ENCODE measurements at places on chromosomes 2 and 18.

GRCh38 chr2:149064856-149065630 is 26.5 kb downstream of the LYPD6B start:
- DNase-seq, result no peak

- DNase-seq, result no peak
These were observed 775.4 kb upstream of the CDH2 start for GRCh38 chr18:28952339-28952738.

DNA sequence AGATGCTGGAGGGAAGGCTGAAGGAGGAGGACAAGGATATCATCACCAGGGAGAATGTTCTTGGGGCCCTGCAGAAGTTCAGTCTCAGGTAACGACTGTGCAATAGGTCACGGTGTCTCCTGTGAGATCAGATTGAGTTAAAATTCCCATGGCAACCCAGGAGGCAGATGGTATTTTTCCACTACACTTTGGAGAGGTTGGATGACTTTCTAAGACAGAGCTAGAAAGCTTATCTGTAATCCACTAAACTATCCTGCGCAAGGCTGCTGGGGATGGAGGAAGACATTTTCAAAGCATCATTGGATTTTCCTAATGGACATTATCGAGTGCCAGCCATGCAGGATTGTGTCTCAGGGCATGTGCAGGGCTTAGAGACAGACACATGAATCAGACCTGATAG is 74.6 kb downstream of the ARMC9 start:
- DNase-seq, result no peak

DNA sequence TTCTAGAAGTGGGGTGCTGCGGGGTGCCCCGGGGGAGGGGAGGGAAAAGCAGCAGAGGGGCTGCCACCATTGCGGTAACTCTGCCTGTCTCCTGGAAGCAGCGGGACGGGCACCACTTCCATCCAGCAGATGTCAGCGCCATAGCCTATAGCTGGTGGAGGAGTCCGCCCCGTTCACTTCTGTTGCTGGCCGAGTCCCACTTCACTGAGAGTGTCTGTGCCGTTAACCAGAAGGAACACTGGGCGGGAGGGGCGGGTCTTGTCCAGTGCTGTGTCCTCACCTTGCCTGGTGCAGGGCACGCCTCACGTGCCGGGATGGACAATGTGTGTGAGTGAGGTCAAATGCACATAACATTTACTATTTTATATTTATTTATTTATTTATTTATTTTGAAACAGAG is 19.3 kb upstream of the ODC1 start:
- DNase-seq, result no peak

- no peak for DNase-seq
These were observed 61.4 kb downstream of the SOS1 start for GRCh38 chr2:39059366-39059952.

DNA sequence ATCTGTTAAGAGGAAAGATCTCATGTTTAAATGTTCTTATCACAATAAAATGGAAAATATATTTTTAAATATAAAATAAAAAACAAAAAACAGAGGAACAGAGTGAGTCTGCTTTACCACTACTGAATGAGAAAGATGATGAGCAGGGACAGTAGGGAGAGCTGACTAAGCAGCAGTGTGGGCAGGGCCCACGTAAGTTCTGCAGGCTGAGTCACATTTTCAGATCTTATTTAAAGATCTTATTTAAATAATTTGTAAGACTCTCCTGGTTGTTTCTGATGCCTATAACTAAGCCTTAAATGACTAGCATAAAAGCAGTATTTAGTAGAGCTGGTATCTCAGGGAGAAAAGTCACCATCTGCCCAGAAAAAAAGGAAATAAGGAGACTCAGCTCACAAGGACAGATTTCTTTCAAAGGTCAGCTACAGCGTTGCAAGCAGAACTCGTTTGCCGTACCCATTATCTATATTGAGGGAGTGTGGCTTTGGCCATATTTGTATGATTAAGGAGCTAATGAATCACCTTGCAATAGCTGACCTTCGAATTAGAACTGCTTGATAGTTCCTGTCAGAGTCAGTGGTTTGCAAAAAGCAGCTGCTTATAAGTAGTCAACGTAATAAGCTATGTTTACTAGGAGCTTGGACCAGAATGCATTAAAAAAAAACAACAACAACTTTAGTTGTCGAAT is 322.1 kb upstream of the CHAC2 start:
- DNase-seq, result no peak

DNA sequence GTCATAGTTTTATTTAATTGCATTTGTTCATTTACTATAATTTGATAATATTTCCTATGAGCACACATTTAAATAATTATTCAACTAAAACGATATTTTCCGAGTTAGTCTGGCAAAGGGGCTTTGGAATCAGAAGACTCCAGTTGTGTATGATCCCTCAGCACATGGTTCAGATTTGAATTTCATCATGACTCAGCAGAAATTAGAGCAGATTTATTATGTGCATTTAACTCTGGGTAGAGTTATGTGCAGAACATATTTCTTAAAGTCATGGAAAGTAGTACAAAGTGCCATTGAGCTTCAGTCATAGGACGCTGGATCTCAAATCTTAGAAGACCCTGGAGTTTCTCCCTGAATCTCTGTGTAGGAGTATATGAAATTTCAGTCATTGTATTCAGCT is 106.7 kb downstream of the ADCYAP1 start:
- no peak for DNase-seq

DNA sequence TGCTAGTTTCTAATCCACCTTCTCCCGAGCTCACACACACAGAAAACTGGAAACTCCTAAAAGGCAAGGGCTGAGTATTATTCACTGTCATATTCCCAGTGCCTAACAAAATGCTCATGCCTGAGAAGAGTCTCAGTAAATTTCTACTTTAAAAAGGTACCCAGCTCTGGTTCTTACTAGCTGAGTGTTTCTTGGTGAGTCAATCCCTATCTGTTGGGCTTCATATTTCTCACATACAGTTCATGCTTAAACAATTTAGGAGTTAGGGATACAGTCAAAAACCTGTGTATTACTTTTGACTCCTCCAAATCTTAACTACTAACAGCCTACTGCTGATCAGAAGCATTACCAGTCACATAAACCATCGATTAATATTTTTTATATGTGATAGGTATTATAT is 204.9 kb downstream of the EN1 start:
- no peak for DNase-seq

- DNase-seq, result no peak
These were observed 1.3 kb upstream of the FAM136A start for GRCh38 chr2:70303186-70303585.

- DNase-seq, result no peak
These were observed 1.1 kb downstream of the COLEC11 start for GRCh38 chr2:3595985-3596384.

DNA sequence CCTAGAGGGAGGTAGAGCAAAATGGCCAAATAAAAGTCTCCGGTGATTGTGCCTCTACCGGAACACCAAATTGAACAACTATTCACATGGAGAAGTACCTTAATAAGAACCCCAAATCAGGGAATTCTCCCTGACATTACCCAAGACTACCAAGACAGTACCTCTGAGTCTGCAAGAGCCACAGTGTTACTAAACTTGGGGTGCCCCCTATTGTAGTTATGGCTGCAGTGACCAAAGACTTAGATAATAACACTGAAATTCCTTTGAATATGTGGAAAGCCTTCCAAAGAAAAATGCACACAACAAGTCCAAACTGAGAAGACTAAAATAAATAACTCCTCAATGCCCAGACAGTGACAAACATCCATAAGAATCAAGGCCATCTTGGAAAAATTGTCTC is 682.9 kb upstream of the LRRTM1 start:
- DNase-seq, result no peak

- no peak for DNase-seq
These were observed 9.3 kb upstream of the THADA start for GRCh38 chr2:43605079-43605655.

DNA sequence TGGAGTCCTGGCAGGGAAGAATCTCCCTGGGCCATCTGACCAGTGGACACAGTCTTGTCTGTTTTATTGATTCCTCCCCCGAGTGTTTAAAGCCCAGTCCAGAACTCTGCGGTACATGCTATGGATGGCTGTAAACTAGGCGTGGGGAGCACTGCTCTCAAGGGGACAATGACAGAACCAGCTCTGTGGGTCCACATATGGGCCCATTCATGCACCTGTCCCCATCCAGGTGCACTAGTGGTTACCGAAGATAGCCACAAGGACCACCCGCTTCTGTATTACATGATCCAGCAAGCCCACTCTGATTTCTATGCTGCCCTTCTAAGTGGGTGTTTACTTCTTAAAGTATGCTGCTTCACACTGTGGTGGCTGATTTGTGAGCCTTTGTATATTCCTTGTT is 21.0 kb downstream of the CHST10 start:
- no peak for DNase-seq

All from AG04449 (cell line).